Naive B cell (primary cell): ENCODE measurements at places on chromosomes 4 and X.

- peak; percentile 72 for DNase-seq
Observed at GRCh38 chr4:87073199-87074120, 138.6 kb downstream of the AFF1 start.

- DNase-seq, result no peak
Observed at GRCh38 chrX:20965270-20966044, 408.8 kb upstream of the CNKSR2 start.

- no peak for DNase-seq
Observed at GRCh38 chr4:163804001-163804400, 309.5 kb downstream of the TMA16 start.

DNA sequence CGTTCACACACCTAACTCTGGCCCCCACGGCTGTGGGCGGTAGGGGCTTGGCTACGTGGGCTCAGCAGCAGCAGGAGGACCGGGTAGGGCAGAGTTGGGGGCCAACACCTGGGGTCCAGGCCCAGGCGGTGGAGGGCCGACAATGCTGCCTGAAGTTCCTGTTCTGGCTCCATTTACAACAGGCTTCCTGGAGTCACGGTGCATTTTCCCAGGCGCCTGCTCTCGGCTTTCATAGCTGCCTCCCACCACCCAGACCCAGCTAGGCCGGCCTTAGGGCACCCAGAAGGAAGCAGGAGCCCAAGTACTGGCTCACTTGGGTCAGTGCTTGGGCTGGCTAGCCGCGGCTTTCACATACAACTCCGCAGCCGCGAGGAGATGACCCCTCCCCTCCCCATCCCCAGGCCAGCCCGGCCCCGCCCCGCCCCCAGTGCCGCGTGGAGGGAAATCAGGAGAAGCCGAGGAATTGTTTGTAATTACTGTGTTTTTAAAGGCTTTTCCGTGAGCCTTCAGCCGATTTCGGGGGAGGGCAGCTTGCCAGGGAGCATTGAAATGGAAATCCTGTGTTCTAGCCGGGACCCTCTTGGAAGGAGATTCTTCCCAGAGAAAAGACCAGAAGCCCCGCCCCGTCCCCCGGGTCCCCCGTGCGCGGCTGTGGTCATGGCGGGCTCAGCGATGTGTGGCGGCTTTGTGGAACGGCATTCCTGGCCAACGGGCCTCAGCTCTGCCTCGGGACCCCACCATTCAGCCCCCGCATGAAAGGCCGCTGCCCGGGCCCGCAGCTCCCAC is 28.5 kb downstream of the PJA1 start:
- no peak for DNase-seq

GRCh38 chrX:33726281-33727160 is 405.6 kb downstream of the FAM47A start:
- DNase-seq, result no peak

DNA sequence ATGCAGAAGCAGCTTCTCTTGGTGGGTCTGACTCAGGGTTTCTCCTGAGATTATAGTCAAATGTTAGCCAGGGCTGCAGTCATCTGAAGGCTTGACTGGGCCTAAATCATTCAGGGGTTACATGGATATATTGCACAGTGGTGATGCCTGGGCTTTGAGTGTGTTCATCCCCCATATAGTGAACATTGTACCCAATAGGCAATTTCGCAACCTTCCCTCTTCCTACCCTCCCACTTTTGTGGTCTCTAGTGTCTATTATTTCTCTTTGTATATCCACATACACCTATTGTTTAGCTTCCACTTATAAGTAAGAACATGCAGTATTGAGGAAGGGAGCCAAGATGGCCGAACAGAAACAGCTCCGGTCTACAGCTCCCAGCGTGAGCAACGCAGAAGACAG is 90.3 kb upstream of the CAMK2D start:
- no peak for DNase-seq

GRCh38 chr4:4837316-4837715 is 22.1 kb upstream of the MSX1 start:
- DNase-seq, result no peak

DNA sequence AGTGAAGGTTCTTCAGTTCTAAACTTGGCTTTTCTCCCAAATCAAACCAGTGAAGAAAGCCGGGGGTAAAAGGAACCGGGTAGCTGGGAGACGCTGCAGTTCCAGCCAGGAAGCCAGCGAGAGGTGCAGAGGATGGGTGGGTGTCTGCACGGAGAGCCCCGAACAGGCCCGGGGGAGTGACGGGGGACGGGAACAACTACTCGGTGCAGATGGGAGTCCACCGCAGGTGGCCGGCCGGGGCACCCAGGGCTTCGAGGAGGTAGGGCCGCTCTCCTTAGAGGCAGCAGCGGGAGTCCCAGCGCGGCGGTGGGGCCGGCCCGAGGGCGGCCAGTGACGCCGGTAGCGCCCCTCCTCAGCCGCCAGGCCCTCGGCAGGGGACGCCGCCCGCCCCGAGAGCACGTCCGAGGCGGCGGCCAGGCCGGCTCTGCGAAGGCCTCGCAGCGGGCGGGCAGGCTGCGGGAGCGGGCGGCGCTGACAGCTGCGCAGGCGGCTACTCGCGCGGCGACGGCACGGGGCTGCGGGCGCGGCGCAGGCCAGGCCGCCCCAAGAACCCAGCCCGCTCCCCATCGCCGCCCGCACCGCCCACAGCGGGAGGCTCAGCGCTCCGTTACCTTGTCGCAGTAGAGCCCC is 449 bp downstream of the FBXL5 start:
- no peak for DNase-seq

- peak; percentile 72 for DNase-seq
Observed at GRCh38 chr4:40057586-40058091, 989 bp downstream of the N4BP2 start.

- no peak for DNase-seq
Observed at GRCh38 chrX:372856-373640, 13.7 kb downstream of the PPP2R3B start.

- no peak for DNase-seq
Observed at GRCh38 chr4:94700298-94700697, 57.5 kb upstream of the BMPR1B start.

DNA sequence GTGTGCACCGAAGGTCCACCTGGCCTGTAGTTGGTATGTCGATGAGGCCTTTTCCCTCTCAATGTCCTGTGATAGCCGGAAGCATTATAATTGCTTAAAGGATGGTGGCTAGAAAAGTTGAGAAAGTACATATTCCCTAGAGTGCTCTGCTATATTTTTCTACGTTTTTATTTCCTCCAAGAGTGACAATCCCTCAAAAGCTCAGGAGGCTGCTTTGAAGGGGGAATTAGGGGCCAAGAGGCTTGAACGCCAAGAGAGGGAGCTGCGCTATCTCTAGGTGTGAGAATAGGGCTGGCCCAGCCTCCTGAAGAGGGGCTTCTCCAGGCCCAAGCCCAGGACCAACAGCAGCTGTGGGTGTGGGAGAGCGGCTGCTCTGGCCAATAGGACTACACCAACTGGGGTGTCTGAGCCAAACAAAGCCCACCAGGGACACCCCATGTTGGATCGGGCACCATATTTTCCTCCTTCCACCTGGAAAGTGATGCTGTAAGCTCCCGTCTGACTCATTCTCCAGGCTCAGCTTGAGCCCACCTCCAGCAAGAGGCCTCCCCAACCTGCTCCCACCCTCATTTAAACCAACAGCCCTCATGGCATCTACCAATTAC is 124.0 kb downstream of the IRF2 start:
- DNase-seq, result no peak

GRCh38 chr4:90958256-90958895 is 831.2 kb downstream of the CCSER1 start:
- no peak for DNase-seq

GRCh38 chr4:173333658-173334084 is 487 bp downstream of the HMGB2 start:
- DNase-seq, result no peak

DNA sequence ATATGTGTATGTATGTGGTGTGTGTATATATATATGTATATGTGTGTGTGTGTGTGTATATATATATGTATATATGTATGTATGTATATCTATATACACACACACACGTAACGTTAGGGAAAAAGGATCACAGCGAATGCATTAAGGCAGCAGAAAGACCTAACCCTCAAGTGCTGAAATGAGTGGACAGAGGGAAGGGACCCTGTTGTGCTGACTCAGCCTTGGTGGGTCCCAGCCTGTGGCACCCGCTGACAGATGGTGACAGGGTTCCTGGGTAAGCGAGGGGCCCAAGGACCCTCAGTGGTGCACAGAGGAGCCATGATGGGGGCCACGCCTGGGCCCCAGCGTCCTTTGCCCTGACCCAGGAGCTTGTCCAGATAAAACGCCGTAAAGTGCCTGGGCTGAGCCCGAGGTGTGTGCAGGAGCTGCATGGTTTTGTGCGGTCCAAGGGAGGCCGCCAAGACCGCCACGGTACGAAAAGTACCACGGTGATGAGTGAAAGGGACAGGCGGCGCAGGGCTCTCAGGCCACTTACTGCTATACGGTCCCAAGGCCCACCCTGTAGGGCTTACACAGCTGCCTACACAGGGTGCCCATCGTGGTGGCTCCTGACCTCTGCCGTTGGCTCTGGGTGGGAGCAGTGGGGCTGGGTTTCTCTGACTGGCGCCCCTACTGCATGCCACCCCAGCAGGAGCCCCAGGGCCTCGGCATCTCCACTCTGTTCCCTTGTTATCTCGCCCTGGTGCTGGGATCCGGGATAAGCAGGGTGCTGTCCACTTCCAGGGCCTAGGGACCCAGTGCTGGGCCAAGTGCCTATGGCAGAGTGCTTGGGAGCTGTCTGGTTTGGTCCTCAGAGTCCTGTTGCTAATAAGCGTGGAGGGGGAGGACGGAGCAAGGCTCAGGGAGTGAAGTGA is 10.0 kb downstream of the SH3BP2 start:
- no peak for DNase-seq

DNA sequence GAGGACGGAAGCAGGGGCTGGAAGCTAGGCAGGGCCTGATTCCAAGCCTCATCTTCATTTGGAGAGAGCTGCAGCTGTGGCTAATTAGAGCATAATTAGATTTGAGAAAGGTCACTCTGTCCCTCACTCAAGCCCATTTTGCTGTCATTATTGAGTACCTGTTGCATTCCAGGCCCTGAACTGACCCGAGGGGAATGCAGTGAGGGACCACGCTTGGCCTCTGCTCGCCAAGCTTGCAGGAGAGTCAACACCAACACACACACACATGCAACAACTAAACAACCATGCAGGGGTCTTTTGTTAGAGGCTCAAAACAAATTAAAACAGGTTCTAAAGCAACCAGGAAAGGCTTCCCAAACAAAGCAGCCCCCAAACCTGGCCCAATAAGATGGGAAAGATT is 52.7 kb upstream of the MAMLD1 start:
- DNase-seq, result no peak

GRCh38 chrX:41350976-41351569 is 17.1 kb downstream of the DDX3X start:
- DNase-seq, result no peak

DNA sequence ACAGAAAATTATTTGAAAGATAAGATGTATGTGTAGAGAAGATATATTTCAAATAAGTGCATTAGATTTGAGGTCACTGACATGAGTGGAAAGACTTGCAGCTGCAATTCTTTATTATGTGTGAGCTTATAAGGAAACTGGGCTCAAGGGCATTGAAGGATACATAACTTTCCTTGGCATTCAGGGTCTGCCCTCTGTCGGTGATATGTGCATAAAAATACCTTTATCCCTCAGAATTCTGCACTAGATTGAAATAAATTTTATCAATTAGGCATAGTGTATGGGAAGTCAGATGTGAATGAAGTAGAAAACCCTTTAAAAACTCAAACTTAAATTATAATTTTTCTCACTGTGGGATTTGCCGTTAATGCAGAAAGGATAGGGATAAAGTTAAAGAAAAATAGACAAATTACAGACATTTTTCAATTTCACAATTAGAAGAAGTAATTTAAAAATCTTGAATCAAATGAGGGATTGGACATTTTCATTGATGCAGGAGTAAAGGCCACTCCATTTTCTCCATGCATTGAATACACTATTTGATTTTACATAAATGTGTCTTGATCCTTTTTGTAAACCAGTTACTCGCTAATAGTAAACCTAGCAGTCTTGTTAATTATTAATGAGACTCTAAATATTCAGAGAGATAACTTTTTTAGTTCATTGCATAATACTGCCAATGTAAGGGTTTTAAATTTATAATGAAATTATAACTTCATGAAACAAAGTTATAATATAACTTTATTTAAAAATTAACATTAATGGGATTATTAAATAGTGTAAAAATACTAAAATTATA is 21.0 kb upstream of the ETNPPL start:
- no peak for DNase-seq

- DNase-seq, result no peak
Observed at GRCh38 chrX:104618106-104618895, 52.3 kb downstream of the IL1RAPL2 start.

GRCh38 chrX:40281336-40282005 is 183.7 kb upstream of the BCOR start:
- DNase-seq, result no peak

DNA sequence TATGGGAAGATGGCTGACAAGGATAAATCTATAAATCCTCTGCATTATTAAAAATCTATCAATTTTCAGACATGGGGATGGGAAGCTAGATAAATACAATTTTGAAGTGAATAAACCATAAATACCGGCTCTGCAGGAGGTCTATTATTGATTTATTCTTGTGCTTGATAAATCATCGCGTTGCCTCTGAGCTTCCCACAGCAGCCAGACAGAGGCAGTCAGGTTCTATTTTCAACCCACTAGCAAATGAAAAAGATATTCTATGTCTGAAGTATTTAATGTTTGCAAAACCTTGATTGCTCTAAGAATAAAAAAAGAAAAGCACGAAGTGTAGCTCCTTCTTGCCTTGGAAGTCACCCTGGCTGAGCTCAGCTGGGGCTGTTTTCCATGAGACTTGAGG is 216.2 kb downstream of the DHRSX start:
- no peak for DNase-seq

- DNase-seq, result no peak
Observed at GRCh38 chr4:153485860-153486259, 19.7 kb downstream of the TMEM131L start.
